ENCODE measurements at places on chromosomes 7 and 10. TPM values are rescaled to one million over a fixed set of nuclear protein-coding genes. Genes with fewer than 3 reads are reported as not detected.

NPSR1 gene
- total RNA-seq = not detected

TMEM243 gene
- 47.9 TPM for total RNA-seq

ELOVL3 gene
- total RNA-seq = 0.17 TPM

PRXL2A gene
- 32.4 TPM for total RNA-seq

STRA8 gene
- total RNA-seq = not detected

TRPV6 gene
- not detected for total RNA-seq

WNT8B gene
- total RNA-seq = not detected

JCAD gene
- total RNA-seq = not detected

SMKR1 gene
- 0.37 TPM for total RNA-seq

- DNase-seq = no peak
Measured at GRCh38 chr7:120877701-120878100, 19.8 kb upstream of the TSPAN12 start.

DNA sequence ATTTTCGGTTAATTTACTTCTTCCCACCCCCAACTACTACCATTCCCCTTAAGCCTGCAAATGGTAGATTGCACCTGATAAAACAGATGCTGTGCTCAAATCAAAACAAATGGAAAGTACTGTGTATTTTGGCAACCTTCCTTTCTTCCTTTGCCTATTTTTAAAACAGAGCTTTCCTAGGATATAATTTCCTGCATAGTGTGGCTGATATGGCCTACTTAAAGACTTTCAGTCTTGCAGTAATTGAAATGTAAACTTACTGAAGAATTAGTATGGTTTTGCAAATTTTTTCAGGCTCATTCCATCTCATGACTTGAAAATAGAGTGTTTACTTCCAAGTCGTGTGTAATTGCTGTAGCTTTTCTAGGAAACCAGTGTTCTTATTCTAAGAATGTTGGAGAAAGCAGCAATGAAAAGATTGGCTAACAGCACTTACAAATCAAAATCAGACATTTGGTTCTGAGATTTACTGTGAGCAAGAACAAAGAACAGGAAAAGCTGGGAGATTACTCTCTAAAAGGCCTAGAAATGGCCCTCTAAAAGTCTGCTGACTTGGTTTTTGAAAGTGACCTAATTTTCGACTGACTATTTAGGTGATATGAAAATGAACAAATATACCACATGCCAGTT lies 52.0 kb downstream of the REEP3 start:
- DNase-seq = peak; percentile 23

DNA sequence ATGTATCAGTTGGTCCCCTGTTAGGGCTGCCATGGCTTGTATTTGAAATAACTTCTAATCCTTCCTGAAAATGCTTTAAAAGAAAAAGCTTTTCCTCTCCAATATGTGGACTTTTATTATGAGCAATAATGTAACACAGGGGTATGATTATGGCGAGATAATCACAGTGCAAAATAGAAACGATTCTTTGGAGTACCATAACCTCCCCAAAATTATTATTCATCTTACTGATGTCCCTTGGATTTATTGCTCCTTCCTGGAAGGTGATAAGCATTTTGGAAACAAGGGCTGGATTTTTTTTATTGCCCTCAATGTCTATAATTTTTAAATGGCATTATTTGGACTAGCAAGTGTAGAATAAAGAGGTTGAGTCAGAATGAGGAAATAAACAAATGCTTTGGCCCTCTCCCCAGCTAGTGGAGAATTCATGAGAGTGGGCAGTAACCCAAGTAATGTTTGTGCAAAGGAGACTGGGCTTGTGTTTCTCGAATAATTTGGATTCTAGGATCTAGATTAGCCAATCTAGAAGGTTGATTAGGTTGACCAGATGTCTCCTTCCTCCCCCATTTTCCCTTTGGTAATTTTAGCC lies 403.9 kb upstream of the CELF2 start:
- no peak for DNase-seq

DNA sequence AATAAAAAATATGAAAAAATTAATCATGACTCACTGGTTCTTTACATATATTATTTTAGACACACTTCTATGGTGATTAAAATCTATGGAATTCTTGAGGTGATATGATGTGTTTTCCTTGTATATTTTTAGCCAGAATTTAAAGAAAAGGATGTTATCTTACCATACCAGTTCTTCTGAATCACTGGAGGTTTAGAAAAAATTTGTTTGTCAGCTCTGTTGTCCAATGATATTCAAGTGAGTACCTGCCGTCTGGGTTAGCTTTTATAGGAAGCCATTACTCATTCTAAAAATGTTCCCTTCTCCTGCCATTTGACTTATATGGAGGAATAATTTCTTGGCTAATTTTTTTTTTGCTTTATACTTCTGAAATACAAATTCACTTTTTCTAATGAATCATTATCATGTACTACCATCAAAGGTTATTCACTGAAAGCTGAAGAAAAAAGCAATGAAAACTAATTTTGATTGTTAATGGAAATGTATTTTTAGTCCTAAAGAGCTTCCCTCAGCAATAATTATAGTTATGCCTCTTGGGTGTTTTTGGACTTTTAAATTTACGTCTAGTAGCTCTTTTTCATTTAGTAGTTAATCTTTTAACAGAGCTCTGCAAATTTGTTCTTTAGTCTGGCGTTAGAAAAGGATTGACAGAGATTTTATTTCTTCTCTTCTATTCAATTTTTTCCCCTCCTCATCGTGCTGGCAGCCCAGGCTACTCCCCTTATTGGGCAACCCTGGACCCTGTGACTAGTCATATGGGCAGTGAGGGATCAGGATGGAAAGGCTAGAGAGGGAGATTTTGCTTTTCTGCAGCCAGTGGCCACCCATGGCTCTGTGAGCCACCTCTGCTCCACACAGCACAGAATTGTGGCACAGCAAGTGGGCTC lies 434.2 kb downstream of the LRMDA start:
- DNase-seq = no peak

GRCh38 chr7:95526128-95526738 lies 40.5 kb downstream of the ASB4 start:
- DNase-seq = no peak

DNA sequence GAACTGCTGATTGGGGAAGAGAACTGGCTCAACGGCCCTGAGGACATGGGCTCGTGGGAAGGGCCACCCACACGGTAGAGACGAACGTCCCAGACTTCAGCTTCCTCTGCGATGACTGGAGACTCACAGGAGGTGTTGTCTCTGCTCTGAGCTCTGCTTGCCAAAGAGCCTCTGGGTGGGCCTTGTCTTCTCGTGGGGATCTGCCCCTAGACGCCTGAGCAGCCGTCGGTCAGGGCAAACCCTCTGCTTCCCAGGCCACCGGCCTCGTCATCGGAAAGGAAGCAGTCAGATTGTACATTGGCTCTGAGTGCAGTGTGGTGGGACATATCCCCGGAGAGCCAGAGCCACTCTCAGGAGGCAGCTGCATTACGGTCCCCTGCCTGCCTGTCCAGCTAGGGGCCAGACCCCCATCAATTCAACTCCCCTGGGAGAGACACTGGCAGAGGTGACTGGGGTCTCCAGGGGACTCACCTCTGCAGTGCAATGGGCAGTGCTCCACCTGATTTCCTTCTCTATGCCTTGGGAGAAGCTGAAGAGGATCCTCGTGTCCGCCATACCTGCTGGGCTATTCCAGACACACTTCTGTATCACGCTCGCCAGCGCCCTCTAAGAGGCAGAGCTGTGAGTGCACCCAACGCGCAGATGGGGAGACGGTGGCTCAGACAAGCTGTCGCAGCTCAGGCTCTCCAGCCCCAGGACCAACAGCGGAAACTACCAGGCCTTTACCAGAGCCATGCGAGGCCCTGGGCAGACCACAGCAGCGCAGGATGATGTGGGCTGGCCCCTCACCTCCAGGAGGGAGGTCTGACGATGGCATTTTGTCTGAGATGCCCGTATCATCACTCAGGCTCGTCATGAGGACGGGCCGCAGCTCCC lies 227.4 kb downstream of the TCERG1L start:
- no peak for DNase-seq

DNA sequence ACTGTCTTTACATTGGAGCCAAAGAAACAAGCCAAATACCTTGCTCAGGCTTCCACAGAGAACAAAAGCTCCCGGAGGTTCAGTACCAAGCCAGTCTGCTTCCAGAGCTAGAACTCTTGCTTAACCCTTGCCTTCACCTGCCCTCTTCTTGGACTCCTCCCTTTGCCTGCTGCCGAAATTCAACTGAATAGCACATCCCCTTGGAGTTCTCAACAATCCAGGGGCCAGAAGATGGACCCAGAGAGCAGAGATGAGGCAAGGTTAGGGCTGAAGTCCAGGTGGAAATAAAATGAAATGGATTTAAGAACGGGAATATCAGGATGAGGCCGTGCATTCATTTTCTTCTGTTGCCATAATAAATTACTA lies 876 bp upstream of the PIK3AP1 start:
- peak; percentile 22 for DNase-seq

GRCh38 chr10:23439961-23440889 lies 1.4 kb downstream of the OTUD1 start:
- peak; percentile 34 for DNase-seq

DNA sequence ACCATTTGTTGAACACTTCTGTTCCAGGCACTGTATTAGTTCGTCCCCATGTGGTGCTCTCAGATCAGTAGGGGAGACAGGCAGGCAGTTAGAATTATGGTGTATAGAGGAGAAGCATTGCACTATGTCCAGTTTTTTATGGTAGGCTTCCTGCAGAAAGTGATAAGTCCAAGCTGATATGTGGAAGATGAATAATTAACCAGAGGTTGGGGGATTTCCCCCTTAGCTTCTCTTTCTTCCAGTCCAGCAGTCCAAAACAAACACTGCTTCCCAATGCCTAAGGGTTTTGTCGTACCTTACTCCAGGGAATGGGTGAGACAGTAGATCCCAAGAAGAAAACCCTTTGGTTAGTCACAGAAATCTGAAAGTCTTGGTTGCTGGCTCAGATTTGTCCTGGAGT lies 19.2 kb downstream of the HIF1AN start:
- no peak for DNase-seq

DNA sequence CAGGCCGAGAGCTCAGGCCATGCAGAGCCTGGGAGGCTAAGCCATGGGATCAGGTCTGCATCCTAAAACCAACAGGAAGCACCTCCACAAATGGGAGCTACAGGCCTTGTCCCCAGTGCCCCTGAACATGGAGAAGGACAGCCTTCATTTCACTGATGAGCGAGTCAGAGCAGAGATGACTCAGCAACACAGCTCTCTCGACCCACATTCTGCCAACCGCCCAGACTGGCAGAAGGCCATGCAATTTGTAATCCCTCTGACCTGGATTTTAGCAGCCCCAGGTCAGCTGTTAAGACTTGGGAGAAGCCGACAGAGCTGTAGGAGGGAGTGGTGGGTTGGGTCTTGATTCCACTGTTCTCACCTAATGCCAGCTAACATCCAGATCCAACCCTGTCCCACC lies 25.5 kb downstream of the VOPP1 start:
- peak; percentile 97 for DNase-seq

- no peak for DNase-seq
Measured at GRCh38 chr7:45132708-45133320, 21.3 kb upstream of the TBRG4 start.

- no peak for DNase-seq
Measured at GRCh38 chr10:51046654-51047053, 27.6 kb upstream of the PRKG1 start.

DNA sequence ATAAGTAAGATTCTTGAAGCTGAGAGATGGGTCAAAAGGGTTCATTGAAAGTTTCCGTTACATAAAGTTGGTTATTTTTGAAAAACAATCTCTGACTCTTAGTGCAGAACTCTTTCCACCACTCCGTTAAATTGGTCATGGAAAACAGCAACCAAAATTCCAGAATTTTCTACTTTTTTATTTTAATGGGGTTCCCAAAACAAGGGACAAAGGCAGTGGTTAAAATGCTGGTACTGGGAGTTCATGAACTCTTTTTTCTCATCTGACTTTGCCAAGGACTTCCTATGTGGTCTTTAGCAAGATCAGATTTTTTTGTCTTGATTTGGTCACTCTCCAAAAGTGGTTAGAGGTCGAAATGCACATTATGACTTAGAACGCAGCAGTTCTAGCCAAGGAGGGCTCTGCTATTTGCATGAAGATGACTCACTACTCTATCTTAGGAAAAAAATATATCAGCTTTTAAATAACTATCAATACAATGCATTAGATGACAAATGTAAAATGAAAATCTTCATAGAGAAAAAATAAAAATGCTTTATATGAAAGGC lies 145.7 kb downstream of the REEP3 start:
- peak; percentile 92 for DNase-seq

- no peak for DNase-seq
Measured at GRCh38 chr7:70893422-70893821, 238.5 kb upstream of the GALNT17 start.

DNA sequence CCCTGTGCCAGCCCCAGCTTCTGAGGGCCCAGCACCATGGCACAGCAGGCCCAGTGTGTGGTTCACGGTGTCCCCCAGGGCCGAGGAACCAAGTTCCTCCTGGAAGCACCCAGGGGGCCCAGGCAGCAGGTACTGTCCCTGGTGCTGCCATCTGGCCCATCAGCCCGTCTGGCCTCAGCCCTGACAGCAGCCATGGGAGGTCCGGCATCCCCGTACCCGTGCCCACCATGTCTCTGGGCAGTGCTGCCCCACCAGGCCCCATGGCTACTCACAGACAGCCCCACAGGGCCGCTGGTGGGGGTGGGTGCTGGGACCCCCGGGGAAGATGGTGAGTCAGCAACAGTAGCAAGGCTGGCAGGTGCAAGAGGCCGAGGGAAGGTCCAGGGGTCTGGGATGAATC lies 32.8 kb downstream of the STK32C start:
- DNase-seq = no peak

DNA sequence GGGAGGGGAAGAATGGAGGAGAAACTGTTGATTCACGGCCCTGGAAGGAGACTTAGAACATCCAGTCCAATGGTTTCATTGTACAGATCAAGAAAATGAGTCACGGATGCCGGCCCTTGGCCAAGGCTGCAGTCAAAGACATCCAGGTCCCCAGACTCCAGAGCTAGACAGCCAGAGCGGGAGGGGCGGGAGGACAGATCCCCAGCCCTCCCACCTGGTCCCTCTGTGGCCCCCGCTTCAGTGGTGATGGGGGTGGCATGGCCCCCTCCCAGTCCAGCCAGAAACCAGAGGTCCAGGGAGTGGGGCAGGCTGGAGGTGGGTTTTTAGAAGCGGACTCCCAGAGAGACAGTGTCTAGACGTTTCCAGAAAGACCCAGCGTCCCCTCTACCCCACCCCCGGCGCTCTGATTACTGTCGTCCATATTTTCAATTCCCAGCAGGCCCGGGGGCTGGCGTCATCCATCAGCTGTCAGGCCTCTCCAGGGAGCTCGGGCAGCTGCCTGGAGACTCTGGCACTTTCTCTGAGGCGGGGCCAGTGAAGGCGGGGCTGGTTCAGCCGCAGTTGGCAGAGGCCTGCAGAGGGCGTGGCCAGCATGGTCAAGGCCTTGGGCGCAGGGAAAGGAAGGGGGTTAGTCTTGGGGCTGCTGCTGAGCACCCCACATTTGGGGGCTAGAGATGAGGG lies 8.0 kb upstream of the HSPB1 start:
- peak; percentile 97 for DNase-seq

GRCh38 chr7:95319570-95319969 lies 4.8 kb downstream of the PON1 start:
- DNase-seq = no peak

- DNase-seq = peak; percentile 61
Measured at GRCh38 chr7:41501466-41501865, 201.4 kb downstream of the INHBA start.

- peak; percentile 54 for DNase-seq
Measured at GRCh38 chr7:139730746-139731612, 46.8 kb downstream of the HIPK2 start.

Data from M059J (cell line).